ENCODE measurements at places on chromosomes 2 and 18.

DNA sequence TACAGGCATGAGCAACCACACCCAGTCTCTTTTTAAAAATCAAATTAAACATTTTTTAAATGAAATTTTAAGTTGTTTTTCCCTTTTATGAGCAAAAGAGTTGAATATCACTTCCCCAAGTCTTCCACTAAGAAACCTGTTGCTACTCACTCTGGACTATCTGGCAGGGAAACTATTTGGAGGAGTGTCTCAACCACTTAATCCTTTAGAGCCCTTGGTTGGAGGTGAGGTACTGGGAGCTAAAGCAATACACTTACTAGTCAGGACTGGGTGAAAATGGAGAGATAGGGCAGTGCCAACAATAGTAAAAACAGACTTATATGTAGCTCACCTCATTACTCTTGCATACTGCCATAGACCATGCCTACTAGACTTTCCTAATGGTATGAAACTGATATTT lies 135.5 kb downstream of the RND3 start:
- no peak for DNase-seq

DNA sequence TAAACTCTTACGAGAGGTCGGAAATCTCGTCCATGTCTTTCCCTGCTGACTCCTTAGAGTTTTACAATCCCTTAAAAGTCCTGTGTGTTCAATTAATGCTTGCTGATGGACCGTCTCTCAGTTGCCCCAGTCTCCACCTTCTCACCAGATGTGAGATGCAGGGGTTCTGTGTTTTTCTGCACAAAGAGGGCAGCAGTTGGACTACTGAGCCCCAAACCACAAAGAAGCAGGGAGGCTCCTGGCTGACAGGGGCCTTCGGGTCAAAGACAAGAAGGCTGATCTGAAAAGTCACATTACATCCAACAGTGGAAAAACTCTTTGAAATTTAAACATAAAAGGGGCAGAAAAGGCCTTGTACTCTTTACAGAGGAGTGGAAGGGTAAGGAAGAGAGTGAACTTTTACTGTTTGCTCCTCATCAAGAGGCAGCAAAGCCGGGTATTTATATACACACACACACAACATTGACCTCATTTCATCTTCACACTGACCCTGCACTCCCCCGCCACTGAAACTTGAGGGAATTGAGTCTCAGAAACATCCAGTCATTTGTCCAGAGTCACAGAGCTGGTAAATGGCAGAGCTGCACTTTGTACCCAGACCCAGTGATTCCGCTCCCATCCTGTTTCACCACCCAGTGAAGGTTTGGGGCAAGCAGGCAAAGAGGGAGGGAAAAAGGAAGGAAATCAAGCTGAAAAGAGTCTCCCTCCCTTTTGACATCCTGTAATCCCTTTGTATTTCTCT lies 23.7 kb downstream of the MRPL33 start:
- DNase-seq: no peak

- no peak for DNase-seq
These were observed 193.7 kb downstream of the TRIB2 start for GRCh38 chr2:12910431-12910830.

- no peak for DNase-seq
These were observed 37.6 kb downstream of the SFXN5 start for GRCh38 chr2:73033766-73034381.

- DNase-seq: no peak
These were observed 43.6 kb downstream of the SETBP1 start for GRCh38 chr18:44724105-44724778.
